Right renal cortex interstitium (tissue), 3 donors: ENCODE measurements at places on chromosomes 5 and 9. TPM values are rescaled to one million over a fixed set of nuclear protein-coding genes. Genes with fewer than 3 reads are reported as not detected.

The PCDHA9 gene
- 0.03 TPM for polyA plus RNA-seq

The CCNJL gene
- 7.2 TPM for polyA plus RNA-seq

The CTXN3 gene
- polyA plus RNA-seq, result not detected

The WDR41 gene
- polyA plus RNA-seq, result 63.3 TPM

The PCDHB8 gene
- 3.2 TPM for polyA plus RNA-seq

The ASTN2 gene
- polyA plus RNA-seq, result 15.1 TPM

The PCDHB7 gene
- 5.5 TPM for polyA plus RNA-seq

The SLC25A2 gene
- polyA plus RNA-seq, result not detected

The CYSRT1 gene
- 3.1 TPM for polyA plus RNA-seq

The VCAN gene
- polyA plus RNA-seq, result 304 TPM

The LCN1 gene
- polyA plus RNA-seq, result not detected

The MLANA gene
- 1.1 TPM for polyA plus RNA-seq
